Activated T-helper 2 cell treated with anti-CD3 and anti-CD28 coated beads, Interferon-gamma antibody, Interleukin-2, Interleukin-4, amounts not matched to agents 10 μg/mL and 5 μg/mL and 100 μg/mL, durations not matched to agents 14 hours and 24 hours and 36 hours (primary cell): ENCODE measurements at places on chromosomes 1 and 21. TPM values are rescaled to one million over a fixed set of nuclear protein-coding genes. Genes with fewer than 3 reads are reported as not detected.

CLDN19 gene
- not detected in 2 replicates for total RNA-seq

ELAPOR1 gene
- 17.5 and 19.7 TPM in 2 replicates for total RNA-seq

DNA sequence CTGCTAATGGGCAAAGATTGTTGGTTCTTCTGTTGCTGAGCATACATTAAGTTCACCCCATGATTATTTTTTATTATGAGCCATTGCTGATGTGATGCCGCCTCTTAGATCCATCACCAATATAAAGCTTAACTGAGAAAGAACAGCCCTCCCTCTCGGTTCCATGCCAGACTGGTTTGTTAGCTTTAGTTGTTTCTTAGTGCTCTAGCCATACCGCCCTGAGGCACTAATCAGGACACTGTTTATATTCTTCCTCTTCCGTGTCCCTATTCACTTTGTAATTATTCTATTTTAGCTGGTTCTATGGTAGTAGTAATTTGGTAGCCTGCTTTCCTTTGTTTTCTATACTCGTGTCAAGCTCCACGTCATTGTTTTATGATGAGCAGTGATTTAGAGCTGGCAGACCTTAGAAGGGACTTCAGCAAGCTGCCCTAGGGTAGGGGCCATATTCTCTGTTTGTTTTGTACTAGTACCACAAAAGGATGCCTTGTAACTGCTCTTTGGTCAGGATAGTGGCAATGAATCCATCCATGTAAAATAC, 27.3 kb upstream of the PDPN start:
- DNase-seq, result no peak

SERINC2 gene
- total RNA-seq, result 0.21 and 0.27 TPM in 2 replicates

CLDN14 gene
- total RNA-seq, result 0.39 TPM in 1 of 2 replicates, not detected in the other

GRCh38 chr1:203570805-203571204, 55.8 kb upstream of the ATP2B4 start:
- DNase-seq, result no peak

DNA sequence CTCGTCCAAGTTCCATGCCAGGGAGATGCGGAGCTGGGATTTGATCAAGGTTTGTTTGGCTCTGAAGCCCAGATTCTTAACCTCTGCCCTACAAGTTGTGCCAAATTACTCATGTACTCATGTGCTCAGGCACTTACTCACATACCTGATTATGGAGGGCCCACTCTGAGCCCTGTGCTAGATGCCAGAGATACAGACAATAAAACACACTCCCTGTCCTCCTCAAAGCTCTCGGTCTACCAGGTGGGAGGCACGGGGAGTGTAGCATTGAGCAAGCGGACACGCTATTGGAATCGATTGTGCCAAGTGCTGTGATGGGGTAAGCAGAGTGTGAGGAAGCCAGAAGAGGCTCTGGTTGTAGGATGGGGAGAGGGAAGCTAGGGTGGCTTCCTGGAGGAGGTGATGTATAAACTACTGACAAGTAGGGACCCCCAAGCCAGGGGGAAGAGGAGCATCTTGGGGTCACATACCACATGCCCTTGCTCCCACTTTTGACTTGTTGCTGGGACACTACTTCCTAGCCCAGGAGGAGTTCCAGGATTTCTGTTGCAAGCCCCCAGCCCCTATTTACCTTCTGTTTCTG, 49.8 kb upstream of the IFNLR1 start:
- DNase-seq, result no peak

DNA sequence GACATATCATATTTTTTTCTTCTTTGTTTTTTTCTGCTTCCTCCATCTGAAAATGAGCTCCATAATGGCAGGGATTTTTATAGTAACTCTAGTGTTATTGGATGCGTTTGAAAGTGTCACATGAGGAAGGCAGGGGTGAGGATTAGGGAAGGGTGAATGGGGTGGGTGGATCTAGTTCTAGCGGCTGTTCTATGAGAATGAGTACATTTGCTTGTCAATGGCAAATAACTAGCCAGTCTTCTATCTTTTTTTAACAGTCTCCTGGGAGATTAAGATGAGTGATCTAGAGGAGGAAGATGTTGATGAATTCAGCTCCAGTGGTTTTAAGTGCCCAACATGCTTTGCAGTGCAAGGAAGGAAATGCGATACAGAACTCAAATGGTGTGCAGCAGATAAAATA, 5.8 kb downstream of the OR14I1 start:
- DNase-seq, result no peak

GUCA2A gene
- total RNA-seq, result not detected in 2 replicates

- DNase-seq, result no peak
These were observed 178.3 kb upstream of the PALMD start for GRCh38 chr1:99467645-99468044.

DNA sequence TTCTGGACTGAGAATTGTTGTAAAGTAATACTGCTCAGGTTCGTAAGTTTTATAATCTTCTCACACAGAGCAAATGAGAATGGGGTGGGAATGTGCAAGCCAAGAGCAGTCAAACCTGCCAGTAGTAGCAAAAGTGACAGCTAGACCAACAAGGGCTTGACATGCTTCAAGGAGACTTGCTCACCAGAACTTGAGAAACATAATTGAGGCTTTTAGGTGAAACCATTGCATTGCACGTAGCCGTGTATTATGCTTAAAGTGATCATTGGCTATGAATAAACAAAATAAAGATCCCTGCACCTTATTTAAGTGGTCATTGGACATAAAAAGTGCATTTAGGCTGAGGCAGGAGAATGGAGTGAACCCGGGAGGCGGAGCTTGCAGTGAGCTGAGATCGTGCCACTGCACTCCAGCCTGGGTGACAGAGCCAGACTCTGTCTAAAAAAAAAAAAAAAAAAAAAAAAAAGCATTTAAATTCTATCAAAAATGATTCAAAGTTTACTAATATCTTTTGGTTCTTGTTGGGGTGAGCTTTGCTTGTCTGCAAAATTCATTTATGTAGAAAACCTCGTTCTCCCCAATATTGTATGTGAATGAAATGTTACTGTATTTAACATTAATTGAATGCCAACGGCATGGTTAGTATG, 11.8 kb upstream of the CCT8 start:
- no peak for DNase-seq

RNU1-2 gene
- 2,033 and 2,369 TPM in 2 replicates for total RNA-seq

DNA sequence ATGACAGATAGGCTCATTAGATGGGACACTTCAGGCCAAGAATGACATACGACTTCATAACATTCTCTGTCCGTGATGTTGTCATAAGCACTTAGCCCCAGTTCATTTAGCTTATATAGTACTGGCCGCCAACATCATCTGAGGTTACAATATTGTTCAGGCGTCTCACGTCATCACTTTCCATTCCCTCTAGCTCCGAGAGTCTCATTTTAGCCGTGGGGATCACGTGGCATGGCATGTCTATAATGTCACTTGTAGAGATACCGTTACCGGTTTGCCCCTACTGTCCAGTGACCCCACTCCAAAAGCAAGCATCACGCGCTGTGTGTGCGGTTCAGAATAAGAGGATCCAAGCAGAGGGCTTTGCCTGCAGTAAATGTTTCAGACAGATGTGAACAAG, 34.6 kb upstream of the HEATR1 start:
- no peak for DNase-seq

DNA sequence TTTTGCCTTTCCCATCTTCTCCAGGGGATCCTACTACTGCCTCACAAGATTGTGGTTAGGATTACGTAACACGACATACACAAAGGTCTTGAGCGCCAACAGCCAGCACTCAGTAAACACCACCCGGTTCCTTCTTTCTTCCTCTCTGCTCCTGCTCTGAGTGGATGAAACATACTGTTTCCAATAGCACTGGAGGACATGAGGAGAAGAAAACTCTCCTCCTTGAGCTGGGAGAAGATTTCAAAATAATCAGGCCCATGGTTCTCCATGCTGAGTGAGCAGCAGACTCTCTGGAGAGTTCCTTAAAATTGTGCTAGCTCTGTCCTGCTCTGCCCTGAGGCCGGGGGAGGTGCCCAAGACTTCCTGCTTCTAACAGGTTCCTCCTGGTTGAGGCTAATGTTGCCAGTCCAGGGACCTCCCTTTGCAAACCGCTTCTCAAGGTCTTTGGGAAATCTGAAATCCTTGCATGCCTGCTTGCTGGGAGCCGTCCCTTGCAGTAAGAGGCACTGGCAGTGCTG, 29.4 kb upstream of the MX1 start:
- no peak for DNase-seq

AMPD2 gene
- total RNA-seq, result 77.5 and 78.4 TPM in 2 replicates

DNA sequence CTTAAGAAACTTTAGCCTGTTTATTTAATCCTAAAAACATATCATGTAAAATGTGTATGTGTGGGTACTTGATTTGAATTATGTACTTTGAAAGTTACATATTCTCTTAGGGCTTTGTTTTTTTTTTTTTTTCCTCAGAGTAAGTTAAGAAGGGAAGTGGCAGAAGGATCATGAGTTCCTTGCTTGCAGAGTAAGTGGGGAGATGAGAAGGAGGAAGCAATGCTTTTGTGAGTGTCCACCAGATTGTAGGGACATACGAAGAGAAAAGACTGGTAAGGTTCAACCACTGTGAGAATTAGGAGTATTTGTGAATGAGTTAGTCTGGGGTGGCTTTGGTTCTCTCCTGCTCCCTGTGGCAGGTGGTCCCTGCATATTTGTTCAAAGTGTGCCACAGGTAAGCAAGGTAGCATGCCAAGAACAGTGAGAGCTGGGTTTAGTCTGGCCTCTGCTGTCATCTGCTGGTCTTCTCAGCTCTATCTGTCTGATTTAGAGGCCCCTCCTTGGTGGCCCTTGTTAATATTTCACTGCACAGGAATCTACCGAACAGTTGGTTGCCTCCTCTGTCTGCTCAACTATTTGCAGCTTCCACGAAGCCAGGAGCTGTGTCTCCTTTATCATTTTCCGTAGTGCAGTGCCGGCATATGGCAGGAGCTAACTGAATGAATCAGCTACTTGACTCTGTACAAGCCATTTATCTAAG, 9.5 kb downstream of the DNM3 start:
- no peak for DNase-seq

DNA sequence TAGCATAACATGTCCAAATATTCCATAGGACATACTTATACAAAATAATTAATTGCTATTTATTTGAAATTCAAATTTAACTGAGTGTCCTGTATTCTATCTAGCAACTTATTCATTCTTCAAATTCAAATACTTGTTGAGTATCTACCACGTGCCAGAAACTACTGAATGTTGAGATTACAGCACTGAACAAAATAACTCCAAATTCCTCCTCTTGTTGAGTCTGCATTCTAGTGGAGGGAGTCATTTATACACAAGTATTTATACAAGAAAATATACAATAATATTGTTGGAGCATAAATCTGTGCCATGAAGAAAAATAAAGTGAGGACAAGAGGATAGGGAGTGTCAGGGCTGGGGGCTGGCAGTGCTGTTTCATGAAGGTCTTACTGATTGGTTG, 43.7 kb upstream of the CDC42BPA start:
- DNase-seq, result no peak

DNA sequence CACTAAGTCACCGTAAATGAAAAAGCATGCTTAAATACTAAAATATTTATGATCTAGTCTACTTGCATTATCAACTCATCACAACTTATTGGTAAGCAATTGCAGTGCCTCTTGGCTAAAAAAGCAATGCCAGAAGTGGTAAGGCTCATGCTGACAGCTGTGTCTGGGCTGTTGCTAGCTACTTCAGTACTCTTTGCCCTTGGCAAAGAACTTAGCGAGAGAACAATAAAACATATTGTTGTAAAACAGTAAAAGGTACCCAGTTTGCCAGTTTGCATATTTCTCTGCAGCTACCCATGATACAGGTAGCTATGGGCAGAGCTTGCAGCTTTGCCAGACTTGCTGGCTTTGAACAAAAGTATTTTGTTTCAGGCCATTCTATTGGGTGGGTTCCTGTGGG, 73.1 kb downstream of the ATP6V1G3 start:
- DNase-seq, result no peak

VSIG8 gene
- not detected in 2 replicates for total RNA-seq

DNA sequence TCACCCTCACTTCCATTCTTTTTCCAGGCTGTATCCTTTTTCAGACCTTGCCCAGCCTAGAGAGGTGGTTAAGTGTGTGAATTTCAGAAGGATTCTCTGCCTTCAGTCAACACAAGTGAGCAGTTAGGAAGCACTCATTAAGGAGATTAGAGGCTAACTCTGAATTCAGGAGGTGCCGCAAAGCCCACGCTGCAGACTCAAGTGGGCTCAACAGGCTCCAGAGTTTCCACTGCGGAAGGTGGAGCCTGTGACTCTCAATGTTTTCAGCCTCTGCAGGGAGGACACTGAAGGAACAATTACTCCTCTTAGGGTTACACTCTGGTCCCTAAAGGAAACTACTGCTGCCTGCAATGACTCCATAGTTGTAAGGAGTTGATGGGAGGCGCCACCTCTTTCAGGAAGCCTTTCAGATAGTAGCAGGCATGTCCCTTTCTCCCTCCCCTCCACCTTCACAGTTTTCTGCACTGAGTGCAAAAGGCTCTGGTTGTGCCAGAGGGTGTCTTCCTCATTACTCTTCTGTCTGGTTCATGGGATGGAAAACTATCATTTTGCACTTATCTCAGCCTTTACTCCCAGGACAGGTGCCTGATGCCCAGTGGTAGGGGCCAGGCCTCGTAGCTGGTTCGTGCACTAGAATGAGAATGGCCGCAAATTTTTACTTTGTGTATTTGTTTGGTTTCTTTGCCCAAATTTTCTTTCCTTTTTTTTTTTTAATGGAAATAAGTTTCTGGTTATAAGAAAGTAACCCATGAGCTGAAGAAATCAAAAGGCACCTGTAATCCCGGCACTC, 55.2 kb upstream of the SELENON start:
- DNase-seq, result no peak

DNA sequence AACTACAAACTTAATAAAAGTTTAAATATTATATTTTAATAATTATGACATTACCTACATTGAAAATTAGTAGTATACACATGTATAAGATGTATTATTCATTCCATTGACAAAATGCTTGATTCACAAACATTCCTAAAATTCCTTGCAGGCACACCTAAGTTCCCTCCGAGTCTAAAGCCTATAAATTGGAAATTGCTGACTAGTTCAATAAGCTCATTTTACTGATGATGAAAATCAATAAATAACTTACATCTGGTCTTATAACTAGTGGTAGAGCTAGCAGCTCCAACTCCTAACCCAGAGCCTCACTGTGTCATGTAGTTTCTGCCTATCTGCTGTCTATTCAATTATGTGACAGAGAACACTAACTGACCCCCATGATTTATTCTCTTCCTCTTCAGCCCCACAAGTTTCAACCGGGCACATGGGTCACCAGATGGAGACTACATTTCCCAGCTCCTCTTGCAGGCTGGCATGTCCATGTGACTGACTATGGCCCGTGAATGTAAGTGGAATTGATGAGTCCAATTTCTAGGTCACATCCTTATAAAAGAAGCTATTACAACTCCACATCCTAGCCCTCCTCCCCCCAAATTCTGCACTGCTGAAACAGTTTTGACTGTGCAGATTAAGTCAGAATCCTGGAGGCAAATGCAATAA, 29.6 kb upstream of the LRRC8D start:
- DNase-seq, result no peak

ANKRD65 gene
- not detected in 2 replicates for total RNA-seq

DNA sequence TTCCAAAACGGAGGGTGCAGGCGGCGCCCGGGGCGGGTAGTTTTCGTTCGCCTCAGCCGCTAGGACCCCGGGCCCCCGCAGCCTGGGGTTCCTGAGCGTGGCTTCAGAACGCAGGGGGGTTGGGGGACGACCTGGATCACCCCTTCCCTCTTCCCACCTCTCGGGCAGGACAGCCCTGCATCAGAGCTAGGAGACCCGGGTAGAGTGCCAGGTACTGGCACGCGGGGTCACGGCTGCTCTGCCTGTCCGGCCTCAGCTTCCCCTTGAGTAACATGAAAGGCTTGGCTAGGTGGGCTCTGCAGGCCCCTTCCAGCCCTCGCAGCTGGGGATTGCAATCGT, 484 bp downstream of the DFFB start:
- DNase-seq, result no peak
